ENCODE measurements at places on chromosomes 6 and 20.

DNA sequence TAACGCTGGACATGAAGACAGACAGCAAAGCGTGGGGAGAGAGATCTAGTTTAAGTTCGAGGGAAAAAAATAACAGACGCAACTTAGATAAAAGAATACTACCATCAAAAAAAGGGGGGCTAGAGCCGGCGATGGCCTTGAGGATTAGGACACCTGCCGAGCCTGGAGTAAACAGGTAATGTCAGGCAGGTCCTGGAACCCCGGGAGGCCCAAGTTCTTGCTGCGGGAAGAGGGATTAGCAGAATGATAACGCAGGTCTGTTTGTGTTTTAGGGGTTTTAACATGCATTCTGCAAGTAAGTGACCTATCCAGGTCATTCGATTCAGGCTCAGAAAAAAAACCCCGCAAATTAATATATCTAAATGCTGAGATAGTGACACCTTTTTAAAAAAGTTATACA is 754 bp upstream of the TMEM170B start:
- peak; percentile 21 for DNase-seq

DNA sequence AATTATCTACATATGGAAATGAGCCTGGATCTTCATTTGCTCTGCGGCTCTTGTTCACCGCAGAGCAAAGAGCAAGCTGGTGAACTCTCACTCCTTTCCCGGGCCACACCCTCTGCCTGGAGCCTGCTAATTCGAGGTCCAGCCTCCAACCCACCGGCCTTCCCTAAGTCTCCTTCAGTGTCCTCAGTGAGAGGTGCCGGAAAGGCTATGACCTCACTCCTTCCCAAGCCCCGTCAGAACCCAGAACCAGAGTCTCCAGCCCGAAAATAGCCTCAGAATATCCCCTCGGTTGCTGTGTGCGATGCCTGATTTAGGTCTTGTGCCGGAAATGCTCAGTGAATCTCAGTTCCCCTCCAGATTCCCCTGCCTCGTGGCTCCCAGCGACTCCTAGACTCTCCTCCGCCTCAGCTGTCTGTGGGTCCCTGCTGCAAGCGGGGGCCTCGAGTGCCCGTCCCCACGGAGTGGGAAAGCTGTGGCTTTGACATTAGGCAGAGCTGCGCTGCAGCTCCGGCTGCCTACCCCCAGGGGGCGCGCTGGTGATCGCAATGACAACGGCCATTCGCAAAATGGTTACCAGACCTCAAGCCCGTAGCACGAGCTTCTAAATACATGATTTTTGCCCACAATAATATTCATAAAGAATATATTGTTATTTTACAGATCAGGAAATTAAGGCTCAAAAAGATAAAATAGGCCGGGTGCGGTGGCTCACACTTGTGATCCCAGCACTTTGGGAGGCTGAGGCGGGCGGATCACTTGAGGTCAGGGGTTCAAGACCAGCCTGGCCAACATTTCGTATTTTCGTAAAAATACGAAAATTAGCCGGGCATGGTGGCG is 4.1 kb upstream of the BNIP5 start:
- DNase-seq: peak; percentile 63

DNA sequence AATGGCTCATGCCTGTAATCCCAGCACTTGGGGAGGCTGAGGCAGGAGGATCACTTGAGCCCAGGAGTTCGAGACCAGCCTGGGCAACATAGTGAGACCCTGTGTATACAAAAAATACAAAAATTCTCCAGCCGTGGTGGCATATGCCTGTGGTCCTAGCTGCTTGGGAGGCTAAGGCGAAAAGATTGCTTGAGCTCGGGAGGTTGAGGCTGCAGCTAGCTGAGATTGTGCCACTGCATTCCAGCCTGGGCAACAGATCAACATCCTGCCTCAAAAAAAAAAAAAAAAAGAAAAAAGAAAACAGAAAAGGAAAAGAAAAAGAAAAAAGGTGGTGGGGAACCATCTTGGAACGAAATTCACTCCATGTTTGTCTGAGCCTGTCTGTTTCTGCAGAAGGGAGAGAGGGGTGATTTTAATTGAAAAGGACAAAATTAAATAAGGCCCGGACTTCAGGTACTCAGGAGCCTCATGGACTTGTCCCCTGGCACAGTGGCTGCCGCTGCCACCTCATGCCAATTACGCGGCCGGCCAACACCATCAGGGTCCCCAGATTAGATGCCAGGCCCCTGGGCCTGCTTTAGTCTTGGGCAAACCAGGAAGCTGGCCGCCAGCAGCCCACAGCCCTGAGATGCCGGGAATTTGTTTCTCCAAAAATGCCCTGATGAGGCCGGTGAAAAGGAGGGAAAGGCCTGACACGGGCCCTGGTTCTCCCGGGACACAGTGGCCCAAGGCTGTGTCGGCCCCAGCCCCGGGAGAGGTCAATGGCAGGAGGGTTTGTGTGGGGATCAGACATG is 37.8 kb upstream of the STX16 start:
- DNase-seq: no peak

DNA sequence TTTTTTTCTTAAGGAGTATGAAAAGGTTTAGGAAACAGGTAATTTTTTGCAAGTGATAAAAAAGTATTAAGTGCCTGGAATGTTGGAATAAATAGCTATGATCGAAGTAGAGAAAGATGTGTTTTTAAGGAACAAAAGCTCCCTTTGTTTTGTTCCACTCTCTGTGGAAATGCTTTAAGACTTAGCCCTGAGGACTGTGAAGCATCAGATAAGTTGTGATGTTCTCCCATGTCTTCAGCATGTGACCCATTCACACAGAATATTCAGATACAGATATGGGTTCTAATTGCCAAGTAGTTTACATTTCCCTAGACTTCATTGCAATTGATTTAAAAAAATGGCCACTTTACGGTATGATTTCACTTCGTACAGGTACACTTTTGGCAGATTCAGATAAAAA is 80.6 kb downstream of the KCNQ5 start:
- DNase-seq: peak; percentile 92

GRCh38 chr6:14108571-14109410 is 8.8 kb upstream of the CD83 start:
- no peak for DNase-seq

Measured in SK-MEL-5 (cell line).